ENCODE measurements at places on chromosomes 2 and 18.

- no peak for DNase-seq
Measured at GRCh38 chr2:96301865-96302264, 3.5 kb downstream of the SNRNP200 start.

DNA sequence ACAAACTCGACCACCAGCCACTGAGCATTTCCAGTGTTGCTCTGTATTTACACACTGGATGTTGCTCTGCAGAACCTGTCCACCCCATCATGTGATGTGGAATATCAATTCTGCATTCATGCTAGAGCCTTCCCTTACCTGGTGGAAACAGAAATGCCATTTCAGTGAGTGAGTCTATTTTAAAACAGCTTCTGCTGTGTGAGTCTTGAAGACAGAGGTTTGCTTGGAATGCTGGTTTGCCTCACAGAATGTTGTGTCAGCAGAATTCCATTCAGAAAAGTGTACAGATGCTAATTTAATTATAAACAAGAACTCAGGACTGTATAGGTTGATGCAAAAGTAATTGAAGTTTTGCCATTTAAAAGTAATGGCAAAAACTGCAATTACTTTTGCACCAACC lies 118.3 kb downstream of the MAP3K20 start:
- DNase-seq = peak; percentile 74

- DNase-seq = no peak
Measured at GRCh38 chr18:63003899-63004298, 288.6 kb downstream of the PHLPP1 start.

- no peak for DNase-seq
Measured at GRCh38 chr2:30310955-30311354, 79.6 kb downstream of the LBH start.

DNA sequence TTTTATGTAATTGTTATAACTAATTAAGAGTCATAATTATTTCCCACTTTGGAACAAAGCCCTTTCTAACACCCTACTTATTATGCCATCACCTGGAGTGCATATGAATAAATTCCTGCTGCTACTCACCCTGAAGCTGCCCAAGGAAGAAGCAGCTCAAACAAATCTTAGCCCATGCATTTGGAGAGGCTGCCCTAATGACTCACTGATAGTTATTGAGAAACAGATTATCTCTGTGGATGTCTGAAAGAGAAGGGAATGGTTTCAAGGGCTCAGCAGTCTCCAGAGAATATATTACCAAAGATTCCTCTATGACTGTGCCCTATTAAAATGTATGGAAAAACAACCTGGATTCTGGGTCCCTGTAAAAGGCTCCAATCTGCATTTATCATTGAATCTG lies 81.0 kb downstream of the GPR39 start:
- DNase-seq = no peak
